ENCODE measurements at places on chromosomes 6 and 20. TPM values are rescaled to one million over a fixed set of nuclear protein-coding genes. Genes with fewer than 3 reads are reported as not detected.

- no peak for DNase-seq
Measured at GRCh38 chr6:62978920-62979319, 232.3 kb upstream of the FKBP1C start.

The IL20RA gene
- total RNA-seq, result not detected

DNA sequence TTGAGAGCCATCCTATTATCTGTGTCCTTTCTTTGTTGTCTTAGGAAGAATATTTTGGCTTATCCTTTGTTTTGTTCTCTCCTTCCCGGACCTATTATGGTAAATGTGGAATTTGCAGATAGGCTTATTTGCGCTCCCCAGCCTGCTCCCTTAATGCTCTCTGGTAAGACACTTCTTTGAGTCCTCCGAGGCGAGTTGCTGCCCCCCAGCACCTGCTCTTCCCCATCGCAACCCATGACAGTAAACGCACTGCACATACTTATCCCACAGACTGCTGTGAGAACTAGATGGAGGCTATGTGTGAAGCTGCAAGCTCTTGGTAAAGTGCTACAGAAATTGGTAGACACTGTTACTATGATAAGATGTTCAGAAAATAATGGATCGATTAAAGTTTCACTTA, 47.0 kb upstream of the ESR1 start:
- DNase-seq, result no peak

DNA sequence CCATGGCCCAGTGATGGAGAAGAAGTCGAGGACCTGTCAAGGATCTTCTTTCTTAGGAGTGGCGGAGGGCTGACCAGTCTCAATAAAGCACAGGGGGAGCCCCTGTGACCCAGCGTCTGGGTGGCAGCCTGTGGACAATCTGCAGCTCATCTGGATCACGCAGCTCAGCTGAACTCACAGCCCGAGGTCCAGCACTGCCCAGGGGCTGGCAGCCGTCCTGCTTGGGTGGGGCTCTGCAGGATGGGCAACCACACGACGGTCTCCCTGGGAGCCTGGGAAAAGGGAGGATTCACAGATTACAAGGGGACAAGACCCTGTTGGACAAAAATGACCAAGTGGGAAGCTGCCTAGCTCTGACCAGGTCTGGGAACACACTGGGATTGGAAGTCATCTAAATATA, 110.8 kb downstream of the MYLK4 start:
- no peak for DNase-seq

DNA sequence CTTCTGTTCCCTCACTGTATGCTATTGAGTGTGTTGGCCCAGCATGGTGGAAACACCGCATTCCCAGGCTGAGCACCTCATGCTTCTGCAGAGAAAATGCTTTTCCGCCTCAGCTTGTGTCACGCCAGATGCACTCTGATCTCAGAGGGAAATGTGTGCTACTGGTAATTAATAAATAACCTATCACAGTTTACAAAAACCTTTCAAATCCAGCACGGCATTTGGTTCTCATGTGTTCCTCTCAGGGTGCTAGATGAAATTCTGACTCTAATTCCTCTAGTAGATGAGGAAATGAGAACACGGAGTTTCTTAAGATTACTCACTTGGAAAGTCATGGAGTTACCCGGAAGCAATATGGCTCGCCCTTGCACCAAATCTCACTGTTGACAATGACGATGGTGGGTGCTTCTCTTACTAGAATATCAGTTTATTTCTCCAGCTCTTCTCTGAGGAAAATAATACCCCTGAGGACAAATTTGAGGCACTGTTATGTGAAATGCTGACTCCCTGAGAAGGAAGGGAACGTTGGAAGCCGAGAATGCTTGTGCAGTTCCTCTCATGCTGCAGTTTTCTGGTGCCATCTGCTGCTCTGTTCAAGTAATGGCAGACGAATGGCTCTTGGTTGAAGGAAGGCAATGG, 116.6 kb downstream of the RNF144B start:
- DNase-seq, result peak; percentile 32

- DNase-seq, result no peak
Measured at GRCh38 chr20:16526433-16527380, 46.5 kb downstream of the KIF16B start.

- no peak for DNase-seq
Measured at GRCh38 chr6:40160826-40161225, 226.6 kb upstream of the MOCS1 start.

The CALHM6 gene
- total RNA-seq, result not detected

The COL19A1 gene
- total RNA-seq, result 1.1 TPM

The RFX6 gene
- total RNA-seq, result not detected

The FABP7 gene
- total RNA-seq, result 3.7 TPM

The HLA-DQB2 gene
- 1.2 TPM for total RNA-seq

The RARS2 gene
- 18.6 TPM for total RNA-seq

DNA sequence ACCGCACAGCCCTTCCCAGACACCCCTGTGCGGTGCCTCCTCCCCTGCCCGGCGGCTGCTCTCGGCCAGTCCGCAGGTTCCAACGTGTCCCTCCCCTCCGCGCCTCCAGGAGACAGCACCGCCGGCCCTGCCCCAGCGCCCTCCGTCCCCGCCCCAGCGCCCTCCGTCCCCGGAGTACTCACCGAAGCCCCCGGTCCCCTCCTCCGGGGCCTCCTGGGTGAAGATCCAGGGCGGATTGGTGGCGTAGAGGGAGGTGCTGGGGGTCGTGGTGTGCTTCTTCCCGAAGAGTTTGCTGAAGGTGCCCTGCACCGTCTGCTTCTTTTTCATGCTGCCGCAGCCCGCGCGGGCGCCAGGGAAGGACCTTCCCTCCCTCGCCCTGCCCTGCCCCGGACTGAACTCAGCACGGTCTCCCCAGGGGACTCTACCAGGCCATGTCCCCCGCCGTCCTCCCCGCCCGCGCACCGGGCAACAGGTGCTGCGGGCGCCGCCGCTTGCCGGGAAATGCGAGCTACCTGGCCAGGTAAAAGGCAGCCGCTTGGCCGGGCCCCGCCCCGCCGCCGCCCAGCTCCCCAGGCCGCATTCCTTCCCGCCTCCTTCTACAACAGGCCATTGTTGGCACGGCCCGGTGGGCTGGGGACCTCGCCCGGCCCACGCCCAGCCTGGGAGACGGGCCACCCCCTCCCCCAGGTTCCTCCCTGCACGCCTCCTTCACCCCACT, at the start of gene C6orf132:
C6orf132 (minus strand) TSS at position 503 of the 718 bp plus-strand sequence; CDS start at position 327, 176 bp downstream.
- peak; percentile 30 for DNase-seq

The HLA-DRB5 gene
- total RNA-seq, result 10.5 TPM

DNA sequence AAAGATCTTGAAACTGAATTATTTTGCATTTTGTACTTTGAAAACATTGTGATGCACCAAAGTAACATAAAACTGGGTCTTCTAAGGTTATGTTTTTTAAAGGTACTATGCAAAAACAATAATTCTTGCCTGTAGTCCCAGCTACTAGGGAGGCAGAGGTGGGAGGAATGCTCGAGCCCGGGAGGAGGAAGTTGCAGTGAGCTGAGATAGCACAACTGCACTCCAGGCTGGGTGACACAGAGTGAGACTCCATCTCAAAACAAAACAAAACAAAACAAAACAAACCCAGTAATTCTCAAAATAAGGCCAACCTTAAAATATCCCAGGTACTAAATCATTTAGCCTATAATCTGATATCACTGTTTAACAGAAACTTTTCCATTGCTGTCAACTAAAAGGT, 269.6 kb downstream of the KHDC1L start:
- DNase-seq, result no peak

GRCh38 chr6:324729-325125, 32.4 kb downstream of the DUSP22 start:
- DNase-seq, result no peak

GRCh38 chr6:36073587-36073986, 46.0 kb downstream of the MAPK14 start:
- DNase-seq, result no peak

- DNase-seq, result no peak
Measured at GRCh38 chr6:128327890-128328289, 192.5 kb downstream of the PTPRK start.

- DNase-seq, result peak; percentile 48
Measured at GRCh38 chr6:3438190-3439167, 18.4 kb downstream of the SLC22A23 start.

The HNF4A gene
- total RNA-seq, result 0.13 TPM

The WFDC10B gene
- total RNA-seq, result not detected

GRCh38 chr6:12291071-12291838, 1.1 kb downstream of the EDN1 start:
- DNase-seq, result no peak

The TLDC2 gene
- not detected for total RNA-seq

DNA sequence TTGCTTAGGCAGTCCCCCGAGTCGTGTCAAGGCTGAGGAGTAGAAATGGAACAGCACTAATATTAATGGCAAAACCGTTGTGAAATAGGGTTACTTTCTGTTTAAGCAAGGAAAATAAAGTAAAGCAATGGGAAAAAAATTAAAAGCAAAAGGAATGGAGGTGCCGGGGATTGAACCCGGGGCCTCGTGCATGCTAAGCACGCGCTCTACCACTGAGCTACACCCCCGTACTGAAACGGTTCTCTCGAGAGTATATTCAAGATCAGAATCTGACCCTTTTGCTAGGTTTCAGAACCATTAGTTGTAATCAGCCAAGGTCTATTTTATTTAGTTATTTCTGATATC, 85.5 kb downstream of the TRIM27 start:
- no peak for DNase-seq

GRCh38 chr6:107822176-107823046, 1.7 kb downstream of the SCML4 start:
- DNase-seq, result no peak

GRCh38 chr6:166530211-166531095, 56.0 kb downstream of the RAMACL start:
- DNase-seq, result no peak

DNA sequence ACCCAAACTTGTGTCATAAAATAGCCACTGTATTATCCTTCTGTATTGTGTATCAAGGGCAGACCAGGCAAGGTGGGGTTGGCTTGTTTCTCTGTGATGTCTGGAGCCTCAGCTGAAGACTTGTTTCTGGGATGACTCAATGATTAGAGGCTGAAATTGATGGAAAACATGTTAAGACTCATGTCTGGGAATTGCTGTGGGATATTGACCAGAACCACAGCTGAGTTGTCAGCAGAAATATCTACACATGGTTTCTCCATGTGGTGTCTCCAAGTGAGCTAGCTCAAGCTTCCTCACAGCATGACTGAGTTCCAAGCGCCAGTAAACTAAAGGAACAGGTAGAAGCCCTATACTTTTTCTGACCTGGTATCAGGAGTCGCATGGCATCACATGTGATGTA, 128.5 kb upstream of the SYNDIG1 start:
- DNase-seq, result no peak

DNA sequence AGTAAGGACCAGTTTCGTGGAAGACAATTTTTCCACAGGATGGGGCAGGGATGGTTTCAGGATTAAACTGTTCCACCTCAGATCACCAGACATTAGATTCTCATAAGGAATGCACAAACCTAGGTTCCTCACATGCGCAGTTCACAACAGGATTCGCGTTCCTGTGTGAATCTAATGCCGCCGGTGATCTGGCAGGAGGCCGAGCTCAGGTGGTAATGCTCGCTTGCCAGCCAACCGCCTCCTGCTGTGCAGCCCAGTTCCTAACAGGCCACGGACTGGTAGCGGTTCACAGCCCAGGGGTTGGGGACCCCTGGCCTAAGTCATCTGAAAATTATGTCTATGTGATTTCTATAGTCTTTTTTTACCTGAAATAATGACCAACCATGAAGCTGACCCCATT, 217.5 kb downstream of the TMEM200A start:
- no peak for DNase-seq

The CARMIL1 gene
- 0.34 TPM for total RNA-seq

DNA sequence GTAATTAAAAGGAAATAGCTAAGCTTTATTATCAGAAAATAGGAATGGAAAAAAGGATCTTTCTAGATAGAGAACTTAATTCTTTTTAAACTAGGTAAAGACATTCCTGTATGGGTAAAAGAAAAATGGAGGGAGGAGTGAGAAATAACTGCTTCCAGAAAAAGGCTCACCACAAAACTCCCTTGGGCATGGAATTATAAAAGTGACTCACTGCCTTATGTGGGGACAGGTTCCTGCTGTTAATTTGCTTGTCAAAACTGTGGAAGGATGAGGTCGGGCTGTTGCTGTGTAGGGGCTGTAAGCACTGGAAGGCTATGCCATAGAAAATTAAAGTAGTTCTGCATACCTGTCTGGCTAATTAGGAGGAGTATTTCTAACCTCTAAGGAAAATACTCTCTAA, 158.7 kb downstream of the UBE3D start:
- no peak for DNase-seq

The CRYBG1 gene
- total RNA-seq, result 1.6 TPM

- no peak for DNase-seq
Measured at GRCh38 chr6:48750861-48751260, 639.9 kb upstream of the PTCHD4 start.

The MACROD2 gene
- total RNA-seq, result 4.8 TPM

The TMC2 gene
- 0.12 TPM for total RNA-seq

DNA sequence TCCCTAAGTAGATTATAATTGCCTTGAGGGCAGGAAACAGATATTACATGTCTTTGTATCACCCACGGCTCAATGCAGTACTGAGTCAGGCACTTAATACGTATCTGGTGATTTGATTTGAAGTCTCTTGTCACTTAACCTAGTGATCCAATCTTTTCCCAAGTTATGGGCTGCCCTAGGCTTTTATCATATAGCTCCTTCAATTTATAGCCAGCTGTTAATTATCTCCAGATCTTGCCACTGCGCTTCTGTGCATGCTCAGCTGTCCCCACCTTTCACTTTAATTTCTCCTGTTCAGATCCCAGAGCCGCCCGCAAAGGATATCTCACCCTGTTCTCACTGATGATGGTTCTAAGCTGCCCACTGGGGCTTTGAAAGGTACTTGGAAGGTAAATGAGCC, 41.9 kb downstream of the SNHG17 start:
- no peak for DNase-seq

- no peak for DNase-seq
Measured at GRCh38 chr6:130113201-130113710, 94.9 kb downstream of the L3MBTL3 start.

DNA sequence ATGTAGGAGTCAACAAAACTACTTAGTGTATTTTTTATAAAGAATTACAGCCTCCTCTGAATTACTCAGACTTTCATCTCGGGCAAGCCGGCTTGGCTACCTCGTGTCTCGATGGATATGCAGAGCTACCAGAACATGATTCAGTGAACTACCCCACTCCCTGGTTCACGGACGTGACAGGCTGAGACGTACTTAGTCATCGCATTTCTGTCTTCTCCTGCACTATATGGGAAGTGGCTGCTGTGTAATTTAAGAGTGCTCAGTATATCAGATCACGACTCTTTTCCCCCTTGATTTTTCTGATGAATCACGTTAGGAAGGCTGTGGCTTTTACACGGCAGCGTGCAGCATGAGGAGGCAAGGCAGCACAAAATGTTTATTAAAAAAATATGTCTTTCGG, 302.7 kb upstream of the ZFP64 start:
- no peak for DNase-seq

The BPIFB4 gene
- total RNA-seq, result not detected

DNA sequence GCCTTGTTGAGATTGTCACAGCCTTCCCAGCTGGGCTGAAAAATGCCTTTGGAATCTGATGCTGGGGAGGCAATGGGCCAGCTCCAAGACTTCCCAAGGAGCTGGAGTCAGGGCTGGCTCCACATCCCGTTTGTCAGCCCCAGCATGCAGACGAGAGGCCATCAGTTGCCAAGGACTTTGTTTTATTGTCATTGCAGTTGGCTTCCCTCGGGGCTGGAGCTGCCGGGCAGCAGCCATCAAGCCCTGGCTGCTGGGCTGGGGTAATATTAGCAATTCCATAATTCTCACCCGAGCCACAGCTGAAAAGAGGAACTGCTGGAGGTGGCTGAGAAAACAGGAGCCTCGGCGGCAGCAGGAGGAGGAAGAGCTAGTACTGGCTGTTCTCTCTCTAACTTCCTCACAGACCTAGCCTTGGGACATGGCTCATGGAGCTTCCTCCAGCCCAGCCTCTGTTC, 182.5 kb downstream of the CDC5L start:
- DNase-seq, result peak; percentile 76

The ARMH2 gene
- not detected for total RNA-seq
